Panc1 (cell line): ENCODE measurements at places on chromosomes 7 and 10.

- DNase-seq, result no peak
Observed at GRCh38 chr10:127291329-127291728, 94.9 kb upstream of the INSYN2A start.

DNA sequence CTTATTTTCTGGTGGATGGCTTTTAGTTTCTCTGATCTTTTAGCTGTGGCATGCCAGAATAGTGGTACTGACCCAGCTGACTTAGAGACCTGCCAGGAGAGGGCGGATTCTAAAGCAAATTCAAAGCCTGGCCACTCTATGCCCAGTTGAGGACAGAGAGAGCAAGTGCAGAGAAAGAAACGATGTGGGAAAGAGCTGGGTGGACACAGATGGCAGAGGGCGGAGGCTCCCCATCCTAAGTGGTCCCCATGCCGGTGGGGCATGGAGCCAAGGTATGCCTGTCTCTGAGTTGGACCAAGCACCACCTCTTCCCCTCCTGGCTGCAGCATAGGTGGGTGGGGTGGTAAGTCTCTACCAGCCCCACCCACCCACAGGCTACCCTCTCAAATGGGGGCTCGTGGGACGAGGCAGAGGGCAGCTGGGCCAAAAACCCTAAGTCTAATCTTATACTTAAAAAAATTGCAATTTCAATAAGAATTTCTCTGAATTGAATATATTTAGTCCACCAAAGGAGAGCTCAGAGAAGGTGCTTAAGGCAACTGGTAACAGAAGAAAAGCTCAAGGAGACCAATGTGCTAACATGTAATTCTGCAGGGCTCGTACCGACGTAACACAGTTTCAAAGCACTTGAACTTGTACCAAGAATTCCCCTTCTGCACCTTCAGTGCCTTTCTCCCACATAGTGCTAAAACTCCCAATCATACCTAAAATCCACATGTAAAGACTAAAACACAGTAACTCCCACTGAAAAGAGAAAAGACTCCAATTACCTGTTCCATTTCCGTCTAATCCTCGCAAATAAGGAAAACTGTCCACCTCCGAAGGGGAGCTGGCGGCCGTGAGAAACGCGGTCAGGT, 85.7 kb upstream of the NMT2 start:
- DNase-seq, result no peak

GRCh38 chr7:149884016-149884415, 10.2 kb downstream of the ATP6V0E2 start:
- no peak for DNase-seq

- DNase-seq, result no peak
Observed at GRCh38 chr7:139059905-139060304, 24.1 kb upstream of the ZC3HAV1L start.

- DNase-seq, result no peak
Observed at GRCh38 chr10:67242528-67242927, 316.7 kb downstream of the LRRTM3 start.

DNA sequence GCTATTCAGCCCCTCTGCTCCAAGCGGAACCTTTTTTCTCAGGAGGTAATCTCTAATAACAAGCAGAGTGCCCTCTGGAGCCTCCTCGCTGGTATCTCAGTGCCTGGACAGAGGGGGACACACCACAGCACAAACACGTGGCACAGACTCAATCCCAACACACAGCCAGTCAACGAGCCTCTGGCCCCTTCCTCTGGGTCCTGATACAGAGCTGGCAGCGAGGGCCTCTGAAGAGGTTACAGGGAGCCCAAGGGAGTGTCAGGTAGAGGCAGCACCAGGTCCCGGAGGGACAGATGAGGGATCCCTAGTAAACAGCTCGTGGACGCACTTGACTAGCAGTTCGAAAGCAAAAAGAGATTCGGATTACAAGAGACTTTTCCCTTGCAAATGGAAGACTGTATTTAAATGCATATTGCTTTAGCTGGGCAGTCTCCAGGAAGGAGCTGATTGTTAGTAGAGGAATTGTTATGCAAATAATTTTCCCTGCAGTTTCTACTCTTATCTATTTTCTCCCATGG, 14.1 kb downstream of the CXCL12 start:
- no peak for DNase-seq

DNA sequence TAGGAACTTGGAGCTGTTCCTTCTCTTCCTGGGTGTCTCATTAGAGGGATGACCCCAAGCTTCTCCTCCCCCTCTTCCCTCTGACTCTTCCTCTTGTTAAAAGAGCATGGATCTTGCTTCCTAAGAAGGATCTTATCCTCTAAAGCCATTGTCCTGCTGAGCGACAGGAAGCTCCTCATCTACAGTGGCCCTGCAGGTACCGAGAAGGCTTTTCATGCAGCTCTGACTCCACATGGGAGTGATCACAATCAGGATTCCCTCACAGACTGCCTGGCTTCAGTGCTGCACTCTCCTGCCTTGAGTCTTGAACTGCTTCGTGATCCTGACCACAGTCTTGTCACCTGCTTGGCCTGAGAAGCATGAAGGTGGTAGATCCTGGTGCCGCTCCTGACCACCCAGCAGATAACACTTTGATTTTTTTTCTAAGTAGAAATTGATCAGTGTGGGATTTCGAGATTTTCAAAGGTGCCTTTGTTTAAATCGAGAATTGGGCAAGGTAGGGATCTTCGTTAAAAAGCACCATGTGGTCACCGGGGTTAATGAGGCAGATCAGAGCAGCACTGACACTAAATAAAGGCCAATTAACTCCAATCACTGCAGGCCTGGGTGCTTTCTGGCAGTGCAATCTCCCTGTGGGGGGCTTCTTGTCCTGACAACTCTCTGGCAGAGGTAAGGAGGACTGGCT, 376.4 kb downstream of the NRG3 start:
- no peak for DNase-seq

DNA sequence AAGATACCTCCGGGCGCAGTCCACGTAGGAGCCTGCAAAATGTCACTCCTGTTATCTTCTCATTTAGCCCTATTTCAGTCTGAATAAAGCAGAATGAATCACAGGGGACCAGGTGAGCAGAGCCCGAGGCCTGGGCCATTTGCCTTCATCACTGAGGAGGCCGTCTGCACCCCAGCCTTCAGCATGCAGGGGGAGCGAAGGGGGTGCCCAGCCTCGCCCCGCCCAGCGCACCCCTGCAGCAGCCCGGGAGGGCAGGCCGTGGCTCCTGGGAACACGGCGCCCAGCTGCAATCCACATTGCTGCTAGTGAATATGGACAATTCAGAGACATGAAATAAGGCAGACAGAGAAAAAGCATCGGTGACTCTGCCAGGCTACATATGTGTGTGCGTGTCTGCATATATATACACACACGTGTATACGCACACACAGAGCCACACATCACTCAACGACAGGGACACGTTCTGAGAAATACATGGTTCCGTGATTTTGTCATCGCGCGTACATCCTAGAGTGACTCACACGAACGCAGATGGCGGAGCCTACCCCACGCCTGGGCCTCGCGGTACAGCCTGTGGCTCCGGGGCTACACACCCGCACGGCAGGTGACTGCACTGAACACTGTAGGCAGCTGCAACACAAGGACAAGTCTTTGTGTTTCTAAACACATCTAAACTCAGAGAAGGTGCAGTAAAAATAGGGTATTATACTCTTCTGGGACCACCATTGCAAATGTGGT, 15.2 kb upstream of the ELFN1 start:
- no peak for DNase-seq

DNA sequence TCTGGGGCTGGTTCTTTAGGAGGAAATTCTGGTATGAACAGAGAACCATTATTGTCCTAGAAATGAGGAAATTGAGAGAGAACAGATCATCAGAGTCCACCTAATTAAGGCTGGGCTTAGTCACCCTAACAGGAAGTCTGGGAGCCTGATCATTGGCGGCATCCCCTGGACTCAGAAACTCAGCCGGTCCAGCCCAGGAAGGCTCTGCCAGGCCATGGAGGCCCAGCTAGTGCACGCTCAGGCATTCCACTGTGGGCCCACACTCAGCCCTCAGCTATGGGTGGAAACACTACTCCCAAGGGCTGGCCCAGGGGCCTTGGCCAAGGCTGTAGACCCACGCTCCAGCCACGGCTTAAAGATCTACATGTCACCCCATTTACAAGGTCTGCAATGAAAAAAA, 109.2 kb downstream of the PTPN20 start:
- DNase-seq, result no peak

- DNase-seq, result no peak
Observed at GRCh38 chr10:30931094-30931493, 100.6 kb downstream of the ZNF438 start.

DNA sequence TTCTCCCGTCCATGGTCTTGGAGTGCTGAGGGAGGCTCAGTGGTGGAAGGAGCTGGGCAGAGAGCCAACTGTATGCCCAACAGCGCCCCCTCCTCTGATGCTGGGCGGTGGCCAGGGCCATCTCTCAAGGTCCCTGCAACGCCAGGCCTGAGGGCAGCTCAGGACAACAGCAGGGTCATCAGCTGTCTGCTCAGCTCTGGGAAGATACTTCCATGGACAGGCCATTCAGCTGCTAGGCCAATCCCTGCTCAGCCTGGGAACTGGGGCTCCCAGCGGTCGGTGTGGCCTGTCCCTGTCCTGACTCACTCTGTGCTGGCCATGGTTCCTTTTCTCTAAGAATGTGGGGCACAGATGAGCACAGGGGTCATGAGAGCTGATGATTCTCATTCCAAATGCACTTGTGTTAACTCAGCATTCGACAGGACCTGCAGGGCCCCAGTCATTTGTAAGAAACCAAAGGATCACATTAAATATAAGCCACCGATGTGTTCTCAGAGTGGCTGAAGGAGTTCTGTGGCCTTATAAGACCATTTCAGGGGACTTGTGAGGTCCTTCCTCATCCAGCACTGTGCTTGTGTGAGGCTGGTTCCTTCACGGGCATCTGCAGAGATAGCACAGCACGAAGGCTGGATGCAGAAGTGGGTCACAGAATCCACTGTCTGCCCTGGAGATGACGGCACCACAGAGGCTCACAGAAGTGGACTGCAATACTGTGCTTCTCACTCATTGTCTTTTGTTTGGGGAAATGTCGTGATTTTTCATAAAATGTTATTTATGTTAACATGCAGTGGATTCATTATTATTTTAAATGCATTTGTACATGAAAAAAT, 73.0 kb downstream of the ADCY1 start:
- no peak for DNase-seq

DNA sequence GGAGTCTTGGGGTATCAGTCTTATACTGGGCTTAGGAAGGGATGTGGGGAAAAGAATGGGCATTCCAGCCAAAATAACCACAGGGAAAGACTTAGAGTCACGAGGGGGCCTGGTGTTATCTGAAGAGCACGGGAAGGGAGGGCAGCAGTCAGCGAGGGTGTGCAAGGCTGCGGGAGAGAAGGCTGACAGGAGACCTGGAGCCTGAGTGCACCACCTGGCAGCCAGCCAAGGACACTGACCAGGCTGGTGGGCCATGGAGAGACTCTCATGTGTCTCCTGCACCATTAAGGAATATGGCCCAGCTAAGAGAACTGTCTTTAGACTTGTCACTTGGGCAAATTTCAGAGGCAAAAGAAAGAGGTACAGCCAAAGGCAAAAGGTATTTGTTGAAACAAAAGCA, 69.6 kb downstream of the PKD1L1 start:
- DNase-seq, result no peak

- no peak for DNase-seq
Observed at GRCh38 chr7:36032361-36032818, 120.7 kb upstream of the EEPD1 start.

- no peak for DNase-seq
Observed at GRCh38 chr10:117421985-117422384, 46.7 kb upstream of the PDZD8 start.

DNA sequence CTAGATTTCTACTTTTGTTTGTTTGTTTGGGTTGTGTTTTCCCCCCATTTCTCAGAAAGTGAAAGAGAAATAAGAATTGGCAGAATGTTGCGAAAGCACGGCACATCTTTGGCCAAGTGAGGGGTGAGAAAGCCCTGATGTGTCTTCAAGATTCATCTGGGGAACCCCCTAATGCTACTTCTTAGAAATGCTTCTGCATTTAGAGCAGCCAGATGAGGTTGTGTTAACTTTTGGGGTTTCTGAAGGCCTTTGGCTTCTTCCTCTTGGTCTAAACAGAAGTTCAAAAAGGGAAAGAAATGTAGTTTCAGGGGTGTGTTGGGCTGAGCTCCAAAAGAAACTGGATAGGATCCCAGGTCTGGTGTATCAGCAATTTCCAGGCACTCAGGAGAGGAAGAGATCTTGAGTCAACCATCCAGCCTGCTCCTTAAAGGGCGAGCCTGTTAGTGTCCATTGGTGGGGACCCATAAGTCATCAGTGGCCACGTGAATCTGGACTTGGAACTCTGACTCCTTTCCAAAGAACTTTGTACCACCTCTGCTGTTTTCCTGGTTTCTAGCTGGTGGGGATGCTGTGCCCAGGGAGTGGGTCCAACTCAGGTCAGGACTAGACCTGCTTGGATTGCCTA, 6.5 kb downstream of the DUSP5 start:
- DNase-seq, result no peak

DNA sequence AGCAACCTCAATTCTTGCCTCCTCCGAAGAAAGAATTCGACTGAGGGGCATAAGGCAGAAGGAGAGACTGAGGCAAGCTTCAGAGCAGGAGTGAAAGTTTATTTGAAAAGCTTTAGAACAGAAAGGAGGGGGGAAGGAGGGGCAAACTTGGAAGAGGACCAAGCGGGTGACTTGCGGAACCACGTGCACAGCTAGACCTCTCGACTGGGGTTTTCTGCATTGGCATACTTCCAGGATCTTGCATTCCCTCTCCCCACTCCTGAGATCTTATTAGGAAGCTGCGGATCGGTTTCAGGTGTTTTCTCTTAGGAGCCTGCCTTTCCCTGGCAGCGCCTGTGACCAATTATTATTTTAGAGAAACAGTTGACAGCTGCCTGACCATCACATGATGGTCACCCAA, 20.3 kb upstream of the CPXM2 start:
- no peak for DNase-seq

DNA sequence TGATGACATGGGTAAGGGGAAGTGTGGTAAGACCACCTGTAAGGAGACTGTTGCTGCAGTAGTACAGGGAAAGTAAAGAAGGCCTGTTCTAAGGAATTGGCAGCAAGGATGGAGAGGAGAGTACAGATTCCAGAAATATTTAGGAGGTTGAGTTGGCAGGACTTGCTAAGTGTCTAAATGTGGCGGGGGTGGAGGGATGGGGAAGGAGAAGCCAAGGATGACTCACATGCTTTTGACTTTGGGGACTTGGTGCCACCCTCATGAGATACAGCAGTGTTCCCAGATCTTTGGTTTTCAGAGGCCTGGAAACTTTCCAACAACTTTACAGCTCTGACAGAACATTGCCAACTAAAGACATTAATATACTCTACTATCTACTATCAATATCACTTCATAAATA, 45.4 kb downstream of the CDK6 start:
- DNase-seq, result no peak

DNA sequence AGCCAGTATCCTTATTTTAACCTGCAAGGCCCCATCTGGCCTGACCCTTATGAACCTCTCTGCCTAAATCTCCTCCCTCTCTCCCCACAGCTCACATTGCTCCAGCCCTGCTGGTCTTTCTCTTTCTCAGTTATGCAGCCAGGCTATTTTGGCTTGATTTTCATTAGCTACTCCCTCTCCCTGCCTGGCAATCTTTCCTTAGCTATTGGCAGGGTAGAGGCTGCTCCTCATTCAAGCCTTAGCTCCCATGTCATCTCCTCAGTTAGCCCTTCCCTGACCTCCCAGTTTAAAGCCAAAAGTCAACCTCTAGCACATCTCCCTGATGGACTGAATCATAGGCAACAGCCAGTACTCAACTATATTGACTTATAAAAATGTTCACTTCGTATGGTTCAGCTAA, 214.4 kb upstream of the CELF2 start:
- no peak for DNase-seq

- no peak for DNase-seq
Observed at GRCh38 chr7:105650382-105650970, 69.2 kb upstream of the EFCAB10 start.

GRCh38 chr7:73504017-73504416, 18.1 kb downstream of the BAZ1B start:
- DNase-seq, result no peak

- no peak for DNase-seq
Observed at GRCh38 chr10:101020427-101021075, 10.4 kb downstream of the PDZD7 start.
